ENCODE measurements at places on chromosomes 2 and 18. TPM values are rescaled to one million over a fixed set of nuclear protein-coding genes. Genes with fewer than 3 reads are reported as not detected.

DNA sequence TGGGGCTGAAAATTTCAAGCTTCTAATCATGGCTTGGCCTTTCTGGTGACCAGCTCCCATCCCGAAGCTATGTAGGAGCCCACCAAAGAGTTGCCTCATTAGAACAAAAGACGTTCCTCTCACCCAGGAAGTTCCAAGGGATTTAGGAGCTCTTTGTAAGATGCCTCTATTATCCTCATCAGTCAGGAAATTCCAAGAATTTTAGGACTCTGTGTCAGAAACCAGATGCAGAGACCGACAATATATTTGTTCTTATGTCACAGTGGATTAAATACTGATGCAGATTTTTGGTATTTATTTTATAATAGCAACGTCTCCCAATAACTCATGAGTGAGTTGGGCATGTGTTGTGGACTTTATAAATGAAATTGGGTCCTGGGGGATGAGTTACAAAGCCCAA is 91.8 kb upstream of the SKOR2 start:
- no peak for DNase-seq

DNA sequence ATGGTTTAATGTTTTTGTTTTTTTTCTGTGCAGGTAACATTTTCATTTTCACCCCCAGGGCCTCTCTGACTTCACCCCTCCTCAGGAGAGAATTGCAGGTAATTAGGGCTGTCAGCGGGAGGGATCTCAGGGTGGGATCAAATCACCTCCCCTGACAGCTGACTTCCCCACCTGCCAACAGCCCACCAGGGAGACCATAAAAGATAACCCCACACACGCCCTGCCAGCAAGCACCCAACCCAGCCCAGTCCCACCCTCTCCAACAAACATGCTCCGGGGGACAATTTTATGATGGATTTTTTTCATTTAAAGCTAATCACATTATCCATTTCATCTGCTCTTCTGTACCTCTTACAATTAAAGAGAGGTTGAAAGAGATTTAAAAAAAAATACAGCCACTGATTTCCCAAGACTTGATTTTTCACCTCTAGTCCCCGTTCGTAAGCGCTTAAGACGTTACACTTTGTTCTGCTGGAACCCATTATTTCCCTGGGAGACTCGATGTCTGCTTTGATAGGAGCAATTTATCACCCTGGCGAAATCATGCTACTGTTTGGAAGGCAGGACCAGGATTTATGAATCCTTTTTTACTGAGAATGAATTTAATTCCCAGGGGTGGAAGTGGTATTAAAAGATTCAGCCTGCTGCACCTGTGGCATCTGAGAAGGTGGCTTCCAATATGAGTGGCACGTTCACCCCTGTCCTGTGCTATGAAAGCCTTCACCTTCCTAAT is 232.9 kb upstream of the ID2 start:
- no peak for DNase-seq

- no peak for DNase-seq
Observed at GRCh38 chr18:69636529-69637301, 236.0 kb downstream of the DOK6 start.

DNA sequence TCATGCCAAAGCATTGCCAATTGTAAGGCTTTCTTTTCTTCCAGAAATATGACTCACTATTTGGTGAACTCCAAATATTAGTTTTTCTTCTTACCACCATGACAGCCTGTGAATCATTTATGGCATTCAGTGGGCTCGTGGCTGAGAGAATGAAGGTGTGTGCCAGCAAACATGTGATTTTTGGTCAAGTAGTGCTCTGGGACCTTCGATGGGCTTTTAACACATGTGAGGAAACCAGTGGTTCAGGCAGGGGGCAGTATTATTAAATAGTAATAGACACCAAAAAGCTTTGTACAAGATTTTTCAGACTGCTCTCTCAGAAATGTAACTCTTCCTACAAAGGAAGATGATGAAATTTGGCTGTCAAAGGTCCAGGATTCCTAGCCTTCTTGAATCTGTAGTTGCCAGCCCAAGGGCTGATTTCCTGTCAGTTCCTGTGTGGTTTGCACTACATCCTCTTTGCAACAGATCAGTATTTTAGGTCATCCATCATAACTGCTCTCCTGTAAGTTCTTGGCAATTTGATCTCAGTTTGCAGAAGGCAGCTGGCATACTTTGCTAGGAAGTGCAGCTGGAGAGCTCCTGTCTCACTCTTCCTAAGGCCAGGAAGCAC is 64.3 kb downstream of the BABAM2 start:
- DNase-seq, result peak; percentile 72

DNA sequence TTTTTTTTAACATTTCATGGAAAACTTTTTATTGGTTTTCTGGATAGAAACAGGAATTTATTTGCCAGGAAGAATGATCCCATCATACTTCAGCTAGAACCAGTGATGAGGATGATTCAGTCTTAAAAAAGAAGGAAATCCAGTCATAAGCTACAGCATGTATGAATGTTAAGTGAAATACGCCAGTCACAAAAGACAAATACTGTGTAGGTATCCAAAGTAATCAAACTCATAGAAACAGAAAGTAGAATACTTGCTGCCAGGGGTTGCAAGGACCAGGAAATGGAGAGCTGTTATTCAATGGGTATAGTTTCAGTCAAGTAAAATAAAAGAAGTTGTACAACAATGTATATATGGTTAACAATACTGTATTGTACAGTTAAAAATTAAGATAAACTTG is 21.3 kb downstream of the PSME4 start:
- no peak for DNase-seq

DNA sequence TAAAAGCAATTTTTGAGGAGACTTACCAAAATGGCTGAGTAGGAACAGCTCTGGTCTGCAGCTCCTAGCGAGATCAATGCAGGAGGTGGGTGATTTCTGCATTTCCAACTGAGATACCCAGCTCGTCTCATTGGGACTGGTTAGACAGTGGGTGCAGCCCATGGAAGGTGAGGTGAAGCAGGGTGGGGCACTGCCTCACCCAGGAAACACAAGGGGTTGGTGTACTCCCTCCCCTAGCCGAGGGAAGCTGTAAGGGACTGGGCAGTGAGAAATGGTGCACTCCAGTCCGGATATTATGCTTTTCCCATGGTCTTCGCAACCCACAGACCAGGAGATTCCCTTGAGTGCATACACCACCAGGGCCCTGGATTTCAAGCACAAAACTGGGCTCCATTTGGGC is 419.0 kb downstream of the NUP35 start:
- no peak for DNase-seq

- no peak for DNase-seq
Observed at GRCh38 chr2:227765788-227766372, 20.2 kb downstream of the SCYGR8 start.

GRCh38 chr2:108492364-108492763 is 41.9 kb upstream of the LIMS1 start:
- DNase-seq, result no peak

DNA sequence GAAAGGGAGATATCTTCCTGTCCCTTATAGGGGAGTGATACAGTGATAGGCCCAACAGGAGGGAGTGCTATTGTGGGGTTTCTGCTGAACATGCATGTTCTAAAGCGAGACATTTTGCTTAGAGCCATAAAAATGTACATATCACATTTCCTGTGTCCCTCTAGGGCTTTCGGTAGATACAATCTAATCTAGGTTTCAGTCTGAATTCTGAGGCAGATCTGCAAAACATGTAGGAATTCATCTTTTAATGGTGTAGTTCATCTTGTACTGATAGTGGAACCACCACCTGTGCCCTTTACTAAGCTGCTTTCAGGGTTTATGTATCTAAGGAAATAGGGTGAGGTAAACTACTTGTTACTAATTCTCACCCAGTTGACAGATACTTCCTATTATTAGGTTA is 73.8 kb downstream of the SPTBN1 start:
- no peak for DNase-seq

- no peak for DNase-seq
Observed at GRCh38 chr2:43537137-43537536, 58.7 kb downstream of the THADA start.

DNA sequence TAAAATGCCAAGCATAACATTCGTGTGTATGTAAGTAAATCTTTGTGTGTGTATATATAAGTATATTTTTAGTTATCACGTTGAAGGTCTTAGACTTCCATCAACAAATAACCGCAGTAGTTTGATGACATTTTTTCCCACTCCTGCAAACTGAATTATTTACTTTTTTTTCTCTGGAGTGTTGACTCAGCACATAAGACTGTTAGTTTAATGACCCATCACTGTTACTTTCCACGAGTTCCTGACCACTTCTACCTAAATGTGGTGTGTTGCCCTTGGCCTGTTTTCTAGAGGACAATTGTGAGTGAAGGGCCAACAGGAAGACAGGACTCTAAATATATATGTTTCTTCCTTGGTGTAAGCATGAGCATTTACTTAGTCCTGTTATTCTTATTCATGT is 71.3 kb upstream of the TXNDC2 start:
- no peak for DNase-seq

GRCh38 chr2:218570850-218571249 is 2.2 kb downstream of the CNOT9 start:
- no peak for DNase-seq

- no peak for DNase-seq
Observed at GRCh38 chr2:121008975-121009374, 273.3 kb downstream of the GLI2 start.

DNA sequence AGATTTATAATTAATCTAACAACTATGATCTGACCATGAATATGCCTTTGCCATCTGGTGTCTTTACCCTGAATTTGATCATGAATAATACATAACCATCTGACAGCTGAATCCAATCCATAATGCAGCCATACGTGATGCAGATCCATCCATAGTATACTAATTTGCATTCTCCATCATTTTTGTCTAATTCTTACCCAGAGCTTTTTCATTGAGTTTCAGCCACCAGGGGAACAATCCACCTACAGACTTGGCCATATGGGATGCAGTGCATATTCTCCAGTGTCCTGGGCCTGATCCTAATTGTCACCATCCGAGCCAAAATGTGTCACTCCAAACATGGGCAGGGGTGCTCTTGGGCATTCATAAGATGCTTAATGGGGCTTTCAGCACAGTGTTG is 227.2 kb upstream of the CRIM1 start:
- no peak for DNase-seq

GRCh38 chr2:62265106-62265505 is 69.2 kb downstream of the B3GNT2 start:
- no peak for DNase-seq

DNA sequence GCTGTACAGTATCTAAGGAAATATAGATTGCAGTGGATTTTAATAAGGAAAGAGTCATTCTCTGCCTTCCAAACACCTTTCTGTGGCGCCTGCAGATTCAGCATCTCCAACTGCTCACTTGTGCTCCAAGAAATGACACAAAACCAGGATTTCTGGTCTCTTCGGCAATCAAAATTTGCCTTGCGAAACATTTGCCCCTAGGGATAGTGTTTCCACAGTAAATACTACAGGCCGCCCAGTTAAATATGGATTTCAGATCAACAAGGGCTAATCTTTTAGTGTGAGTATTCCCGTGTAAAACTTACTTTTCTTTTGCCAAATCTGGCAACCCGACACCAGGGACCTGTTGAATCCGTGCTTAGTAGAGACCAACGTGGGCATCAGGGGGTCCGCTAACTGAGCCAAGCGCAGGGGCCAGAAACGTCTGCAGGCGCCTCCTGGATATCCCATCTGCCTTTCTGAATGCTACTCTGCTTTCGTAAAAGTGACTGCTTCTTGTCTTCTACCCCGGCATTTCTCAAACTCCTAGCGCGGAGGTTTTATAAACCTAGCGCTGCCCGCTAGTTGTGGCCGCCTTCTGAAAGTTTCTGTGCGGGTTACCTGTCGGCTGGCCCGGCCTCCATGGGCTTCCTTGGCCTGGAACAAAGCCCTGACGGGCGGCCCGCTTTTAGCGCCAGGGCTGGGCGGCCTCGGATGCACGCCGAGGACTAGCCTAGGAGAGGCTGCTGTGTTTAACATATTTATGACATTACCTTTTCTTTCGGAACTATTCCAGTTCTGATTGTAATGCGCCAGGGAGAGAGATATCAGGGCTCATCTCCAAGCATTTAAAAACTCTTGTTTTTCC is 2.5 kb downstream of the CYP1B1 start:
- DNase-seq, result no peak

DNA sequence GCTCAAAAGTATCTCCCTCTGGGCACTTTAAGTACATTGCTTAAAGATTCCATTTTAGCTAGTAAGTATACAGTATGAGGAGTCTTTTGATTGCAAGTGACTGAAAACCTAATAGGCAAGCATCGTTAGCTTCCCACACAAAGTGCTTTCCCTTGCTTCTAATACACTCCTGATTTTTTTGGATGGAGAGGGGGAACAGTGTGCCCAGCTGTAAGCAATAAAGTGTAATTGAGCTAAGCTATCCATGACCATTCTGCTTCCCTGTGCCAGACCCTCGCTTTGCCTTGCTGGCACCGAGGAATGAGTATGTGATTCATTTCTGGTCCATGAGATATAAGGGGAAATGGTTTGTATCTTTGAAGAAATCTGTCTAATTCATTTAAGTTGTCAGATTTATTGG is 3.8 kb upstream of the ZNF24 start:
- DNase-seq, result no peak

GRCh38 chr2:238166391-238167343 is 7.9 kb downstream of the ERFE start:
- peak; percentile 55 for DNase-seq

GRCh38 chr18:51561821-51562220 is 364.3 kb upstream of the MEX3C start:
- DNase-seq, result no peak

DNA sequence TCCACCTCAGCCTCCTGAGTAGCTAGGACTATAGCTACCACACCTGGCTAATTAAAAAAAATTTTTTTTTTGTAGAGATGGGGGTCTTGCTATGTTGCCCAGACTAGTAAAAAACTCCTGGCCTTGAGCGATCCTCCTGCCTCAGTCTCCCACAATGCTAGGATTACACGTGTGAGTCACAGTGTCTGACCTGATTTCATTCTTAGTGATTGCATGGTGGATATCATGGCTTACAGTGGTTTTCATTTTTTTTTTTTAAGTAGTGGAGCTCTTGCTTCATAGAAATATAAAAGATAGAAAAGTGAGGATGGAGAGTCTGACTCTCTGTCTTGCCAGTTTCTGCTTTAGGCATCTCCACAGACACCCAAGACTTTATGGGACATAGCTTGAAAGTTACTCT is 83.6 kb downstream of the CDC42EP3 start:
- DNase-seq, result no peak

- DNase-seq, result no peak
Observed at GRCh38 chr2:202436626-202437025, 60.5 kb downstream of the BMPR2 start.

The TSPYL6 gene
- not detected for total RNA-seq

The WNT10A gene
- not detected for total RNA-seq

The HOXD9 gene
- total RNA-seq, result not detected

The RASGRP3 gene
- total RNA-seq, result 1.5 TPM

The RAB6C gene
- total RNA-seq, result not detected

The CCDC121 gene
- total RNA-seq, result not detected

The IL1RN gene
- total RNA-seq, result 3.3 TPM

The POTEJ gene
- total RNA-seq, result not detected

The ACTR1B gene
- total RNA-seq, result 59.0 TPM

The MAP3K20 gene
- total RNA-seq, result 76.8 TPM
